ENCODE measurements at places on chromosomes 2 and 18. TPM values are rescaled to one million over a fixed set of nuclear protein-coding genes. Genes with fewer than 3 reads are reported as not detected.

DHRS9 gene
- not detected for total RNA-seq

GLI2 gene
- 12.9 TPM for total RNA-seq

ANKRD30BL gene
- total RNA-seq = not detected

SLC9A4 gene
- total RNA-seq = not detected

ASPRV1 gene
- 0.61 TPM for total RNA-seq

DNAH7 gene
- total RNA-seq = 0.04 TPM

TET3 gene
- total RNA-seq = 10.4 TPM

EFR3B gene
- total RNA-seq = 0.45 TPM

DTNA gene
- 6.9 TPM for total RNA-seq
